ENCODE measurements at places on chromosomes 6 and 20.

DNA sequence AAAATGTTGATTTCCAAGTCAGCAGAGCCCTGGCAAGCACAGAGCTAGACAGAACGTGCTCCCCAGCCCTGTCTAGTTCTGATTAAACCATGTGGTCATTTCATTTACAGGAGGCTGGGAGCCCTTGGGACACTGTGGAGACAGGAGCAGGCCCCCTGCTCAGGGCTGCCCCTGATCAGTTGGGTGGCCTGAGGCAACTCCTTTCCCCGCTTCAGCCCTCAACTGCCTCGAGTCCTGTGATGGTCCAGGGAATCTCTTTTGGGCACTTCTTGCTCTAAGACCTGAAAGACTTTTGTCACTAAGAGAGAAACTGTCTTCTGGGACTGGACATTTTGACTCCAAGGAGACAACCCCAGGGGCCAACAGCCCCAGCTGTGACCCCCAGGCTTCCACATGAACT lies 13.5 kb downstream of the DYNLRB1 start:
- DNase-seq, result no peak

DNA sequence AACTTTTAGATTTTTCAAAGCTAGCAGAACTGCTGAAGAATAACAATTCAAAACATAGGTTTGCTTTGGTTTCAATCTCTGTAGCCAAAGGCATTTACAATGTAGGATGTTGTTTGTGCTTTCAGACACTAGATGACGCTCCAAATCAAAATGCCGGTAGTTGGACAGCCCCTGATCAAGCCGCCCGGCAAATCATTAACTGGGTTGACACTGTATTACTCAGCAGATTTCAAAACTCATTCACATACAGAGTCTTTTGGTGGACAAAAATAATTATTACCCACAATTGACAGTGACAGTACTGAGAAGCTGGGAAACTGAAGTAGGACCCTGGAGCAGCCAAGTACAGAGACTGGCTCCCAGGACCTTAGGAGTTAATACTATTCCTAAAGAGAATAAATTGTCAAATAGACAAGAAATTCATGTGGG lies 21.3 kb upstream of the HFE start:
- DNase-seq, result no peak

- DNase-seq, result peak; percentile 40
Measured at GRCh38 chr20:56788041-56788670, 159.1 kb downstream of the TFAP2C start.

GRCh38 chr6:159042003-159042825 lies 2.6 kb downstream of the TAGAP start:
- peak; percentile 51 for DNase-seq

- no peak for DNase-seq
Measured at GRCh38 chr6:42898891-42899361, 16.9 kb upstream of the PTCRA start.

DNA sequence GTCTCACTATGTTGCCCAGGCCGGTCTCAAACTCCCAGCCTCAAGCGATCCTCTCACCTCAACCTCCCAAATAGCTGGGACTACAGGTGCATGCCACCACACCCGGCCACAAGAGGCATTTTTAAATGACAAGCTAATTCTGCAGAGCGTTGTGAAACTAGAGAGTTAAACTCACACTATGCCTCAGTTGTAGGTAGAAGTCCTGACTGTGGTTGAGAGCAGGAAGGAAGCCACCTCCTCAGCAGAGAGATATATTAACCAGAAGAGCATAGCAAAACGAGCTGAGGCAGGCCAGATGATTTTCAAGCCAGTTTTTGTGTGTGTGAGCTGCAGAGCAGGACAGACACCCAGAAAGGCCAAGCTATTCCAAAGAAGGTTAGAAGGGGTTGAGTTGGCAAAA lies 150.3 kb downstream of the MBOAT1 start:
- DNase-seq, result no peak

GRCh38 chr20:33445881-33446625 lies 2.5 kb upstream of the SNTA1 start:
- no peak for DNase-seq

GRCh38 chr6:109339906-109340678 lies 42.2 kb downstream of the CD164 start:
- DNase-seq, result no peak

DNA sequence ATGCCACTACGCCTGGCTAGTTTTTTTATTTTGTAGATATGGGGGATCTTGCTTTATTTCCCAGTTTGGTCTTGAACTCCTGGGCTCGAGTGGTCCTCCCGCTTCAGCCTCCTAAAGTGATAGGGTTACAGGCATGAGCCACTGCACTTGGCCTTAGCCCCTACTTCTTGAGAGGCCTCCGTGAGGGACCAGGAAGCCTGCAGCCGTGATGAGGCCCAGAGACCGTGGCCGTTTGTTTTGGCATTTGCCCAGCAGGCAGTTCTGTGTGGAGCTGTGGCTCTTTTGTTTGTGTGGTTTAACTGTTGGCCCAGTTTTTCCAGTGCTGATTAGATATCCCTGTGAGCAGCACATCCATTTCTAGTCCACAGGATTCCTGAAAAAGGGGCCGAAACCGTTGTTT lies 39.8 kb downstream of the SRSF3 start:
- no peak for DNase-seq

- no peak for DNase-seq
Measured at GRCh38 chr20:43650997-43651525, 15.9 kb upstream of the MYBL2 start.

GRCh38 chr6:150189122-150189521 lies 46.3 kb downstream of the PPP1R14C start:
- no peak for DNase-seq

- DNase-seq, result no peak
Measured at GRCh38 chr20:38248133-38248532, 12.4 kb downstream of the KIAA1755 start.

DNA sequence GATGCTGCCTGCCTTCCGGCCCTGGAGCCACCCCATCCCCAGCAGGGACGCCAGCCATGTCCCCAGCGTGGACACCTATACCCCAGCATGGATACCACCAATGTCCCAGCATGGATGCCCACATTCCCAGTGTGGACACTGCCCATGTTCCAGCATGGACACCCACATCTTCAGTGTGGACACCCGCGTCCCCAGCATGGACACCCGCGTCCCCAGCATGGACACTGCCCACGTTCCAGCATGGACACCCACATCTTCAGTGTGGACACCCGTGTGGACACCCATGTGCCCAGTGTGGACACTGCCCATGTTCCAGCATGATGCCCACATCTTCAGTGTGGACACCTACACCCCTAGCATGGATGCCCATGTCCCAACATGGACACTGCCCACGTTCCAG lies 7.1 kb upstream of the FRMD1 start:
- DNase-seq, result no peak

GRCh38 chr6:137964876-137965275 lies 97.8 kb downstream of the TNFAIP3 start:
- no peak for DNase-seq

DNA sequence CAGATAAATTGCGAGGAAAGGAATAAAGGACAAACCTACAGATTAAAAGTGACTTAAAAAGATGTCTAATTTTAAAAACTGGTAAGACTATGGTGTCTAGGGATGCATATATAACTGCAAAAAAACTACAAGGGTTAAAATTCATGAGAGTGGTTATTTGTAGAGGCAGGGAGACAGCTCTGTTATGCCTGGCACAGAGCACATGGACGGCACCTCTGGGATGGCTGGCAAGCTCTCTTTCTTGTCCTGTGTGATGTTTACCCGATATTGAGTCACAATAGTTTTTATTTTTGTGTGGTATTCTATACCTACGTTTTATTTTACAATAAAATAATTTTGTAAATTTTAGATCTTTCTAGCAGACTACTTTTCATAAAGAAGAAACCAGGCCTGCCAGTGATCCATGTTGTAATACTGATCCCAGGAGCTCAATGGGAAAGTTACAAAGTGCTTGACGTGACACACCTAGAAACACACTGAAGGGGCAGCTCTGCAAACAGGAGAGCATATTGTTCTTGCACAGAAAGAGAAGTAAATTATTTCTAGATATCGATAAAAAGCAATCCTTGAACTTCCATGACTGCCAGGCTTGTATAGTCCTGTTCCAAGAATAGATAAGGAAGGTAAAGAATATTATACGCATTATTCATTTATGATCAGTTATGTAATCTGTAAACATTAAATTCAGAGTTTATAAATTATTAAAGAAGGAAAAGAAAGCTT lies 290.0 kb downstream of the PTPRK start:
- no peak for DNase-seq

DNA sequence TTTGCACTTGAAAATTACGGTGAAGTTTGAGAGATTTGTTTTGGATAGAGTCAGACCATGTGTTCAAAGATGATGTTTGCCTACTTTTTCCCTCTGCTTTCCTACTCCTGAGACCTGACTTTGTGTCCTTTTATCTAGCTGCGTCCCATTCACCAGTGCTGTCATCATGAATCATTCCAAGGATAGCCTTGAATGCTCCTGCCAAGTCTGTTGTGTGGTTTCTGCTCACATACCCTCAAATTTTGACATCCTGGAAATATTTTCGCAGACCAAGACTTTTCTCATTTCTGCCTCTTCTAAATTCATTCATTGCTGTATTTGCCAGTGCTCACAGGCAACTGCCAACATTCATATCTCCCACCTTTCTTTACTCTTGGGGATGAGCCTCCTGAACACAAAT lies 175.9 kb upstream of the SCGN start:
- DNase-seq, result no peak

GRCh38 chr6:46996860-46997641 lies 45.1 kb downstream of the ADGRF1 start:
- DNase-seq, result no peak

DNA sequence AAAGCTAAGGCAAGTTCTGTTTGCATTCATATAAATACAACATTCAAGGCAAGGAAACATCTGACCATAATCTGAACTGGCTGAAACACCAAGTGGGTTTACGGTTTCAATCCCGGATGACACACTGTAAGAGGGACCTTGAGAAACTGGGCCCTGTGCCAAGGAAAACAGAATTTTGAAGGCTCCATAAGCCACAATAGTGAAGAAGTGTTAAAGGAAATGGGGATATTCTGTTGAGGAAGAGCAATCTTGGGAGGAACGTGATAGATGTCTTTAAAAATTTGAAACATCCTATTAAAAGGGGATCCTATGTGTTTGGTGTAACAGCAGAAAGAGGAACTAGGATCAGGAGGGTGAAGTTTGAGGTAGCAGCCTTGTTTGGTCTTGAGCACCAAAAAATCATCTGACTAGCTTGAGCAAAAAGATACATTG lies 82.4 kb upstream of the TAB2 start:
- DNase-seq, result no peak

DNA sequence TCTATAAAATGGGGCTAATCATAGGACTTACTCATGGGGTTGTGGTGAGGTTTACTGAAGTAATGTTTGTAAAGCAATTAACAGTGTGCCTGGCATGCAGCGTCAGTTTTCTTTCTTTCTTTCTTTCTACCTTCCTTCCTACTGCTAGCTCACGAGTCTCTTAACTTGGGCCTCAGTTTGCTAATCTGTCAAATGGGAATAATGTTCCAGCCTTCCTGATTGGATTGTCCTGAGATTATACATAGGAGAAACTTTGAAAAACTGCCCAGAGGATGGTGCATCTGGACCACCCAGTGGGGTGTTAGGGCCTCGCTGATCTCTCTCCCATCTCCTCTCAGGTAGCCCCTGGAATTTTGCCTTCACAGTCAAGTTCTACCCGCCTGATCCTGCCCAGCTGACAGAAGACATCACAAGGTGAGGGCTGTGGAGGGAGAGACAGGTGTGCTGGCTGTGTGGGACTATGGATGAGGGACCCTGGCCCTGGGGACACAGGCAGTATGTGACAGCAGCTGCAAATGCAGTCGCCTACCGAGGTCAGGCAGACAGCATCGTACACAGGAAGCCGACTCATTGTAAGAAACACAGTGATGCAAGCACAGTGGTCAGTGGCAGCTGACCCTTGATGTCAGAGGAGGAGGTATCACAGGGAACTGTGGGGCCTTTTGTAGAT lies 27.5 kb downstream of the EPB41L1 start:
- DNase-seq, result peak; percentile 29

GRCh38 chr20:36666181-36666740 lies 20.3 kb upstream of the SLA2 start:
- no peak for DNase-seq

Data from HuH-7.5 (cell line).